ENCODE measurements at places on chromosomes 2 and 18.

DNA sequence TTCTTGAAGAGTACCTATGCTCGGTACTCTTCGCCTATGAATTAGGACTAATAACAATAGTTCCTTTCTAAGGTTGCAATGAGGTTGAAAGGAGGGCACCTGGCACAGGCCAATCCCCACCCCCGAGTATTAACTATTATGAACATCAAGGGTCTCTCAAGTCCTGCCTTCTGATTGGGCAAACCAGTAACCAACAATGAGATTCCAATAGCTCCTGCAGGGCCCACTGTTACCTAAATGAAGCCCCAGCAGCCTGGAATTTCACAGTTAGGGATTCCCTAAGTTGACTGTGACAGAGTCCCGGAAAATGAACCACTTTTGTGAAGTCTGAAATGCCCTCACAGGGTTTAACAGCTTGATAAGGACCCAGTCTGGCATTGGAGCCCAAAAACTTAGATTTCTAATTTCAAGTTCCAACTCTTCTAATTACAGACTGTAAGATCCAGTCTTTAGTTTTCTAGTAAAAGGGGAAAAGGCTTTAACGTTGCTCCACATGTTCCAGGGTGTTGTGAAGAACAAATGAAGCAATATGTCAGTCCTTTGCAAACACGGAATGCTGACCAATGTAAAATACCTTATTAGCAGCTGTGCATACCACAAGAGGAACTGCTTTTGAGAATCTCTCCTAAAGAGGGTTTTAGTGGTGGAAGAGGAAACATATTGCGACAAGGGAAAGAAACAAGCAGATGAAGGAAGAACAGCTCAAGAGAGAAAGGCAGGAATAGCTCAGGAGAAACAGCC lies 277.7 kb upstream of the MAP2 start:
- DNase-seq = no peak

DNA sequence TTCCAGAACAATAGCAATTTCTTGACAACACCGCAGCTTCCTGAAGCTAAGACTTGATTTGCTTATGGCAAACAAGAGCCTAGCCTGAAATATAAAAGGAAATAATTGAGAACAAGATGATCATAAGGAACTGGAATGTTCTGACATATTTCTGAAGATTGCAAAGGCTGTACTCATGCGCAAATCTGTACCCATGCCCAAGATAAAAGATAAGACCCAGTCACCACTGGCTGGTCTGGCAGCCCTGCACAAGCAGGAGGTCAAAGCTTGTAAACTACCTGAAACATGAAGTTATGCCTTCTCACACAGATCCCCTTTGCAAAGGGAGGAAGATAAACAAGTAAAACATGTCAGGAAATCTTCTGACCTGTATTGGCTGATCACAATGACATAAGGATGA lies 160.8 kb upstream of the GYPC start:
- DNase-seq = no peak

DNA sequence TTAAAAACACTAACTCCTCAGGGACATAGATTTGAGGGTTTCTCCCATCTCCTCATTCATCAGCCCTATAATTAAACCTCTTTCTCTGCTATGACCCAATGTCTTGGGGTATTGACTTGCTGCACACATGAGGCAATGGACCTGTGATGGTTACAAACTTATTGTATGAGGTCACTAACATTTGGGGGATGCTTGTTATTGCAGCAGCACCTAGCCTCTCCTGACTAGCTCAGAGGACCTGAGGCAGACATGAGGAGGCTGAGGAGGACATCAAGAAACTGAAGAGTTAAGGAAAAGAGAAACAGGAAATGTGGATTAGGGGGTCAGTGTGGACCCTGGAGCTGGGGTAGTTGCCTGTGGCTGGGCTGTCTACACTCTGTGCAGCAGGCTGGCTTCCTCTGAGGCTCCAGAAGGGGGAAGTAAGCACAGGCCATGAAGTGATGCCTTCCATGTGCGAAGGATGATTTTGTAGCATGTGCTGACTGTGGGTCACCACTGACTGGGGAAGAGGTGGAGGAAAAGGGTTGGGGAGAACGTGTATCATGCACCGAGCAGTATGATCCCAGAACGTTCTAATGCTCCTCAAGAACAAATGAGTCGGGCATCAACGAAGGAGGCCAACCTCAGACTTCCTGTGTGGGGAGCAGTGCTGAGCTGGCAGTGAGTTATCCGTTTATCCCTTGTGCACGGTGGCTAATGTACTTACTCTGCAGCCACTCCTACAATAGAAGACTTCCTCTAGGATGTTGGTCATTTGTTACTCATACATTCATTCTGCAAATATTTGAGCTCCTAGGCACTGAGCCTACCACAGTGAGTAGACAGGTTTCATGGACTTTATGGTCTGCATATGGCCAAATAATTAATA lies 42.1 kb upstream of the RFX8 start:
- no peak for DNase-seq

GRCh38 chr18:74356959-74357358 lies 41.3 kb downstream of the C18orf63 start:
- DNase-seq = no peak

GRCh38 chr2:101106453-101107181 lies 44.6 kb downstream of the TBC1D8 start:
- no peak for DNase-seq

- no peak for DNase-seq
These were observed 383.6 kb downstream of the DSEL start for GRCh38 chr18:67132919-67133318.

DNA sequence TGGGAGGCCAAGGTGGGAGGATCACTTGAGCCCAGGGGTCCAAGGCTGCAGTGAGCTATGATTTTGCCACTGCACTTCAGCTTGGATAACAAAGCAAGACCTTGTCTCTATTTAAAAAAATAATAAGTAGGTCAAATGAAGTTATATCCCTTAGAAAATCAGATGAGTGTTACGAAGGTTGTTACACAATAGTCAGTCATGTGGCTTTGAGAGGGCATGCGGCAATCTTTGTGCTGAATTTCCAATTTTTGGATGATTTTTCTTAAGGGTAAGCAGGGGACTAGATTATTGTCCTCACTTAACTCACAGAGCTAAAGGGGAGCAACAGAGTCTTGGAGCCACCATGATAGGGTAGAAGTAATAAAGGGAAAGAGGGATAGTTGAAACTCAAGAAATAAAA lies 71.8 kb downstream of the B3GNT2 start:
- DNase-seq = no peak

DNA sequence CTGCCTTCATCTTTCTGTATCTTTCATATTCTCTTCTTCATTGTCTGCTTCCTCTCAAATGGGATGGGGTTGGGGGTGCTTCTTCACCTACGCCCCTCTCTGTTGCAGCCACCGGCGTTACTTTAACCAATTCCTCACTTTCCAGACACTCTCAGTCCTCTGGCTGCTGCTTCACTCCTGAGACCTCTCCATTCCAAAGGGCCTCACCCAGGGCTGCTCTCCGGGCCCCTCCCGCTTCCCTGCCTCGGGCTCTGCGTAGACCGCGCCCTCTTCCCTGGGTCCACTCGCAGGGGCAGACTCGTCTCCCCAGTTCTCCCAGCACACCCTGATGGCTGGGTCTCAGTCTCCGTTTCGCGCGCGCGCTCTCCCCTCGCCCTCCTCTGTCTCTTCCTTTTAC lies 926 bp downstream of the SERPINB8 start:
- no peak for DNase-seq

DNA sequence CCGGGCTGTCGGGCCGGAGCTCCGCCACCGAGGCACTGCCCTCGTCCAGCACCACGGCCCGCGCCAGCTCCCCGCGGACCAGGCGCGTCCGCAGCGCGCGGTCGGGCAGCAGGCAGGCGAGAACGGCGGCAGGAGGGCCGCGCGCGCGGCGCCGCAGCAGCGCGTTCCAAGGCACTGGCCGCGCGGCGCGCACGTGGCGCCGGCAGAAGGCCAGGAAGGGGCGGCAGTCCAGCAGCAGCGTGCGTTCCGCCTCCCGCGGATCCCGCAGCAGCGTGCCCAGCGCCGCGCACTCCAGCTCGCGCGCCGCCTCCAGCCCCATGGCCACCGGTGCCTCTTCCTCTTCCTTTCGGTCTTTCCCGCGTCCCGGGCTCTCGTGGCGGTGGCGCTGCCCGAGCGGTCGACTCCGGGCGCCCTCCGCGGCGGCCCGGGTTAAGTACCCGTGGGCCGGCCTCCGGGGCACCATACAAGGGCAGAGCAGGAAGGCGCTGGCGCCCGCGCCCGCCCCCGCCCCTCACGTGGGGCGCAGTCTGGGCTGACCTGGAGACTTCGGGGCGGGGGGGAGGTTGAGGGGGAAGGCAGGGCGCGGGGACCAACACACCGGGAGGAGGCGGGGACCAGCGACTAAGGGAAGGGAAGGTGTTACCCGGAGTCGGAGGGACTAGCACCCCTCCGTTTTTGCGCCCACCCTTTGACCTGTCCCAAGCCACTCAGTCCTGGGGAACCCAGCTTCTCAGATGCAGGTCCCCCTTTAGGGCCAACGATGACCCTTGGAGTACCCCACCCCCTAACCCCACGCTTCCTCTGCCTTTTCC lies at the start of gene DUSP2:
DUSP2 (minus strand) TSS at position 405 of the 812 bp plus-strand sequence; CDS start at position 319, 86 bp downstream.
- peak; percentile 77 for DNase-seq

- DNase-seq = no peak
These were observed 314.9 kb downstream of the AFF3 start for GRCh38 chr2:99827296-99827999.

DNA sequence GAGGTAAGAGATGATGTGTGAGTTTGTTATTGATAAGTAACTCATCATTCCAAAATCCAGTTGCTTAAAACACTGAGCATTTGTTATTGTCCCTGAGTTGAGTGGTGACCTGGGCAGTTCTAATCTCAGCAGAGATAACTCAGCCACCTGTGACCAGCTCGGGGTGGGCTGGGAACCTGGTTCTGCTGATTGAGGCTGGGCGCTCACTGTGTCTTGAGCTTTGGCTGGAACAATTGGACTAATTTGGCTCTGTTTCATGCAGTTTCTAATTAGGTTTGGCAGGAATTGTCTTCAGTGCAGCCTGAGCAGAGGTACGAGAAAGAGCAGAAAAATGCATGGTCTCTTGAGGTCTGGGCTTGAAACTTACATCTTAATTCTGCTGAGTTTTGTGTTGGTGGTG lies 144.7 kb downstream of the RNF144A start:
- DNase-seq = no peak

DNA sequence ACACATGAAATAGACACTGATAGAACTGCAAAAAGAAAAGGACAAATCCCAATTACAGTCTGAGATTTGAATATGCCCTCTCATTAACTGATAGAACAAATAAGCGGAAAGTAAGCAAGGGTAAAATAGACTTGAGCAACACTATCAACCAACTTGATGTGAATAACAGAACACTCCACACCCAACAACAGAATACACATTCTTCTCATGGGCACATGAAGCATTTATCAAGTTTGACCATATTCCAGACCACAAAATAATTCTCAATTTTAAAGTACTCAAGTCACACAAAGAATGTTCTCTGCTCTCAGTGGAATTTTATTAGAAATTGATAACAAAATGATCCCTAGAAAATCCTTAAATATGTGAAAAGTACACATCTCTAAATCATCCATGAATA lies 19.0 kb downstream of the ETAA1 start:
- DNase-seq = no peak

DNA sequence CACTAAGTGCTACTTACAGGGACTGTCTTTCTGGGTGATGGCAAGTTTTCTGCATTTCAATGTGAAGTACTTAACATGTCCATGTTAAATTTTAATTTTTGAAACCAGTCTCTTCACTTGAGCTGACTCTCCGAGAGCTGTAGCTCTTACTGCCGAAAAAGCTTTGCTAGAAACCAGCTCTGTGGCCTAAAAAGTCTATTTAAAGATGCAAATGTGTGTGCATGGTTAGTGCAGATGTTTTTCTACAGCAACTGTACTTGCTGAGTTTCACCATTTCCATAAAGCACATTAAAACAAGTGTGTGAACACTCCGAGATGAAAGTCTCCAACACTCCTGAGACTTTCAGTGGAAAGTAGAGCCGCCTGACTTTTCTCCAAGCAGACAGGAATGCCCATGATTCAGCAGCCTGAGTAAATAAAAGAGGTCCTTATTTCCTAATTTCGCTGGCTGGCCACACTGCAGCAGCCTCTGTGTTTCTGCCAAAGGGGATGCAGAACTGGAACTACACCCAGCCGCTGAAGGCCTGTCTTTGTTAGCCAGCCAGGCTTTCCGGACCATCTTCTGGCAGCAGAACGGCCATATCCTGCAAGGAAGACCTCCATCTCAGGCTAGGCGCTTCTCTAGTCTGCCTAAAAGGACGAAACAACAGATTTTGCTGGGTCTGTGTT lies 121.2 kb downstream of the ZNF521 start:
- DNase-seq = no peak

- DNase-seq = no peak
These were observed 7.7 kb downstream of the MEIS1 start for GRCh38 chr2:66442516-66443185.

DNA sequence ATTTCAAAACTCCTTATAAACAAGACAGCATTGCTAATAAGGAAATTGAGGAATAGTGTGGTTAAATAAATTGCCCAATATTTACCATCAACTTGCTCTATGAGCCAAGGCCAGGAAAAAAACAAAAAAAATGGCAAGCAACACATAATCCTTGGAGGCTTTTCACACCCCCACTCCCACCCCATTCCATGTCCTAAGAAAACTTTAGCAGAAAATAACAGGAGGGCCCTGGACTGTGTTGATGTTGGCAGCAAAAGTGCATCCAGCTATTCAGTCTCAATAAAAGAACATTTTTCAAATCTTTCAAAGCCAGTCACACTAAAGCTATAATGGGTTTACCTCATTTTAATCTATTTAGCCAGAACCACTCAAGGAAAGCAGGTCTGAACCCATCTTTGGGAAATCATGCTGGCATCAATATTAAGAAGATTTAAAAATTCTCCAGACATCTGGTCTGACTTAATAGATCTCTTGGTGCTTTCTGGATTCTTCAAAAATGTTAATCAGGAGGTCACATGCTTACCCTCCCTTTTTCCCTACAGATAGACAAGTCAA lies 34.6 kb upstream of the STK17B start:
- DNase-seq = no peak

GRCh38 chr18:48161911-48162698 lies 231.6 kb upstream of the SMAD2 start:
- DNase-seq = no peak

DNA sequence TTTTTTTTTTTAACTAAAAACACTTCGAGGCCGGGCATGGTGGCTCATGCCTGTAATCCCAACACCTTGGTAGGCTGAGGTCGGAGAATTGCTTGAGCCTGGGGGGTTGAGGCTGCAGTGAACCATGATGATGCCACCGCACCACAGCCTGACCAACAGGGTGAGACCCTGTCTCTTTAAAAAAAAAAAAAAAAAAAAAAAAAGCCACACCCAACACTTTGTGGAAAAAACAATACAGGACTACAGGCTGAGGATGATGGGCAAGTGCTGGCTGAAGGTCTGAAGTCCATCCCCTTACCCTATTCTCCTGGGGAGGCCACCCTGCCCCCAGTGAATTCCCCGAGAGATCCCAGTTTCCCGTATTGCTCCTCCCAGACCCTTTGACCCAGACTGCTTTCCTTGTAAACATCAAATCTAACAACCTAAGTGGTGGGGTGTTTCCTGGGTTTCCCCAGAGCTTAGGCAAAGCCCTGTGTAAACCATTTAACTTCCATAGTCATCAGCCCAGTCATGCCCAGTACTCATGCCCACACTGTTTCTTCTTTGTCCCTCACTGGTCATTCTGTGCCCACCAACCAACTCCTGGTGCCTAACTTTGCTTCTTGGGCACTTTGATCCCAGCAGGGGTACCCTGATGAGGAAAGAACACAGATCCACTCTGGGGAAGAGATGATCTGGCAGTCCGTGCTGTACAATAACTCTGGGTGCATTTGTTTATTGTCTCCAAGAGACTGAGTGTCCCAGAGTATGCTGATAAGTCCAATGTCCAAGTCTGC lies 5.8 kb upstream of the TMEM37 start:
- no peak for DNase-seq
